ENCODE measurements at places on chromosomes 4 and X. TPM values are rescaled to one million over a fixed set of nuclear protein-coding genes. Genes with fewer than 3 reads are reported as not detected.

PAGE2B gene
- total RNA-seq: not detected

- peaks cover 27% of the 10 kb centered on the region for H3K4me1 ChIP-seq
These were observed 472.5 kb downstream of the INPP4B start for GRCh38 chr4:142373610-142374009.

L1CAM gene
- total RNA-seq: 14.2 TPM

DNA sequence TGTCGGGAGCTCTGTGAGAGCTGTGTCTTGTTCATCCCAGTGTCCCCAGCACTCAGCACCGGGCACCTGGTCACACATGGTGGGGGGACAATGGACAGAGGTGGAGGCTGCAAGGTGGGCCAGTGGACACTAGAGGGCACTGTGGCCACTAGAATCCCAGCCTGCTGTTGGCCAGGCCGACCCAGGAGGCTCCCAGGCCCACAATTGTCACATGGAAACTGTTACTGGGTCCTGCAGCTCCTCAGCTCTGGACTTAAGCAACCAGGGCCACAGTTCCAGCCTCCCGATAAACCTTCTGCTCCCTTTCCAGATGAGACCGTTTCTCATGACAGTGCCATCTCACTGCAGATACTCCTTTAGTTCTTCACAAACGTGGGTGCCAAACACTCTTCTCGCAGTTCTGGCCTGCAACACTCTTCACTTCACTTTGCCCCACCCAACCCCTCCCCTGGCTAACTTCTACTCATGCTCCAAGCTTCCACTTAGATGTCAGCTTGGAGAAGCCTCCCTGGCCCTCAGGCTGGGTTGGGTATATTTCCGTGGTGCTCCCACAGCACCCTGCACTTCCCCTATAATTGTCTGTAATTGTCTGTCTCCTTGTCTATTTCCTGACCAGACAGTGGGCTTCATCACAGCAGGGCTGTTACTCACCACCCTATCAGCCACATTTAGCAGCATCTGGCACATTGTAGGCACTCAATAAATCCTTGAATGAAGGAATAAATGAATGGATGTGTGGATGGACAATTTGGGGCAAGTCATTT, 3.5 kb upstream of the IQSEC2 start:
- peak; percentile 70 for DNase-seq
- peaks cover 22% of the 10 kb centered on the region for H3K4me1 ChIP-seq
- no peak overlapping the region for H3K4me3 ChIP-seq
- peaks cover 3% of the 10 kb centered on the region for H3K36me3 ChIP-seq

- H3K4me1 ChIP-seq: no peaks in the 10 kb centered on the region
- DNase-seq: no peak
- no peaks in the 10 kb centered on the region for H3K36me3 ChIP-seq
- no peak overlapping the region for H3K27ac ChIP-seq
These were observed 460.4 kb upstream of the DIAPH2 start for GRCh38 chrX:96224279-96224678.
